ENCODE measurements at places on chromosomes 7 and 10.

DNA sequence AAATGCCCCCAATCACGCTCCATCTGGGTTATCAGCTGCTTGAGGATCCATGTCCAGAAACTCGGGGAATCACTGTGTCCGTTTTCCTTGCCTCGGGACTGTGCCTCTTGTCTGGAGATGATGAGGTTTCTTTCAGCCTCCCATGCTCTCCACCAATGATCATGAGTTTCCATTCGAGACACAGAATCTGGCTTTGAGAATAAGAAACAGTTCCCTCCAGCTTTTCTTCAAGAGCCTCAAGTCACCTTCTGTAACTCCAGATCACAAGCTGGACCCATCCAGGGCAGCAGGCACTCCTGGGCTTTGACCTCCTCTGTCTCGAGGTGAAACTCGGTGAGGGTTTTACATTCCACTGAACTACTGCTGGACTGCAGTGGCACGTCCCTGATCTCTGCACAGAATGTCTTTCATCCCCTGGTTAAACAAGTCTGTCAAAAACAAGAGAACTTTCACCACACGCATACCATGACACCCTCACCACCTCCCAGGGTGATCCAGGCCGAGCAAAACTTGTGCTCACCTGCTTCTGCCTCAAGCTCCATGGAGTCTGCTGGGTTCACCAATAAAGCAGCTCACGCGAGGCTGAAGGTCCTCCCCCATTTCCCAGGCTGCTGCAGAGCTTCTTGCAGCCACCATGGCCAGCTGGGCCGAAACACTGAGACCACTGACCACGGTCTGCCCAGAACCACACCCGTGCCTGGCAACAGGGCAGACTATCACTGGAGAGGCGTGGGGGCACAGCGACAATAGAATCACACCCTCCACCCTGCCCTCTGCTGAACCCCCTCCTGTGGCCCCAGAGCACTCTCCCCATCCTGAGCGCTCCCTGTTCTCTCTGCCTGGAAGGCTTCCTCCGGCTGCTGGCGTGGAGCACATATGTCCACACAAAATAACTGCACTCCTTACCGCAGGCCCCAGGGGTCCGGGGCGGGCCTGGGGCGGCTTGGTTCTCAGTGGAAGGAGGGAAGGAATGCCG lies 25.1 kb downstream of the MAT1A start:
- no peak for DNase-seq
- no peaks in the 10 kb centered on the region for H3K36me3 ChIP-seq
- peaks cover 22% of the 10 kb centered on the region for H3K27me3 ChIP-seq
- no peak overlapping the region for H3K27ac ChIP-seq

GRCh38 chr10:56561336-56561735 lies 200.3 kb upstream of the ZWINT start:
- no peak overlapping the region for H3K27ac ChIP-seq
- H3K27me3 ChIP-seq: no peaks in the 10 kb centered on the region
- no peak for DNase-seq
- H3K4me1 ChIP-seq: no peaks in the 10 kb centered on the region
- H3K4me3 ChIP-seq: no peak overlapping the region

DNA sequence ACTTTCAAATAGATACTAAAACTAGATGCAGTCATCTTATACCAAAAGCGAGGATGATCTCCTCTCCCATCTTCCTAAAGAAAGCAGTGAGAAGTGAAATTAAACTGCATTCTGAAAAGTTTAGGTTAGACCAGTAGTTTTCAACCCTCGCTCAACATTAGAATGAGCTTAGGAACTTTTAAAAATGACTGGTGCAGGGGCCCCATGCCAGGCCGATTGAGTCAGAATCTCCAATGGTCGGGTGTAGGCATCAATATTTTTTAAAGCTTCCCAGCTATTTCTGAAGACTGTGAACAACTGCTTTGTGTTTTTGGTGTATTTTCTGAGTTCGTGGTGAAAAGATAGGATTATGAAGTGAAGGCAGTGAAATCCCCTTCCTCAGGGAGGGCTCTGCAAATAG lies 146.0 kb downstream of the VTI1A start:
- H3K4me3 ChIP-seq: no peak overlapping the region
- H3K27ac ChIP-seq: no peak overlapping the region
- no peaks in the 10 kb centered on the region for H3K36me3 ChIP-seq
- no peaks in the 10 kb centered on the region for H3K27me3 ChIP-seq

- no peak for DNase-seq
- peaks cover 5% of the 10 kb centered on the region for H3K27me3 ChIP-seq
- peaks cover 58% of the 10 kb centered on the region for H3K4me1 ChIP-seq
- H3K27ac ChIP-seq: no peak overlapping the region
- H3K36me3 ChIP-seq: peaks cover 8% of the 10 kb centered on the region
- H3K4me3 ChIP-seq: no peak overlapping the region
Measured at GRCh38 chr10:129032372-129033313, 434.4 kb upstream of the MGMT start.

GRCh38 chr10:108757946-108758345 lies 1165.4 kb downstream of the XPNPEP1 start:
- no peaks in the 10 kb centered on the region for H3K36me3 ChIP-seq
- H3K4me3 ChIP-seq: no peak overlapping the region
- no peaks in the 10 kb centered on the region for H3K4me1 ChIP-seq
- H3K27me3 ChIP-seq: no peaks in the 10 kb centered on the region
- DNase-seq: no peak

DNA sequence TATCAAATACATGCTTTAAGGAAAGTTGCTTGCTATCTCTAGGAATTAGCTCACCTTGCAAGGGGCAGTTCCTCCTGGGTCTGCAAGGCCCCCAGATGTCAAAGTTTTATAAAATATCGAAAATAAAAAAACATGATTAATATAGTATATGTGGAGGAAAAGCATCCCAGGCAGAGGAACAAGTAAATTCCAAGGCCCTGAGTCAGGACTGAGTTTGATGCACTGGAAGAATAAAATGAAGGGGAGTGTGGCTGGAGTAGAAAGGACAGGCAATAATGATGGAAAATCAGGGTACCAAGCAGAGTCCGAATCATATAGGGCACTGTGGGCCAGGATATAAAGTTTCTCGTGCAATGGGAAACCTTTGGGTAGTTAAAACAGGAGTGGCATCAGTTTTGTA lies 112.4 kb upstream of the EEPD1 start:
- H3K36me3 ChIP-seq: no peaks in the 10 kb centered on the region
- H3K4me3 ChIP-seq: no peak overlapping the region
- H3K27ac ChIP-seq: no peak overlapping the region
- peaks cover 11% of the 10 kb centered on the region for H3K27me3 ChIP-seq
- DNase-seq: no peak

GRCh38 chr10:11576092-11576809 lies 35.2 kb downstream of the USP6NL start:
- no peaks in the 10 kb centered on the region for H3K27me3 ChIP-seq
- no peak overlapping the region for H3K27ac ChIP-seq
- no peak for DNase-seq
- no peak overlapping the region for H3K4me3 ChIP-seq
- H3K4me1 ChIP-seq: peaks cover 7% of the 10 kb centered on the region

GRCh38 chr7:94417306-94417705 lies 22.6 kb downstream of the COL1A2 start:
- no peak overlapping the region for H3K27ac ChIP-seq
- DNase-seq: no peak
- no peaks in the 10 kb centered on the region for H3K36me3 ChIP-seq
- no peak overlapping the region for H3K4me3 ChIP-seq

DNA sequence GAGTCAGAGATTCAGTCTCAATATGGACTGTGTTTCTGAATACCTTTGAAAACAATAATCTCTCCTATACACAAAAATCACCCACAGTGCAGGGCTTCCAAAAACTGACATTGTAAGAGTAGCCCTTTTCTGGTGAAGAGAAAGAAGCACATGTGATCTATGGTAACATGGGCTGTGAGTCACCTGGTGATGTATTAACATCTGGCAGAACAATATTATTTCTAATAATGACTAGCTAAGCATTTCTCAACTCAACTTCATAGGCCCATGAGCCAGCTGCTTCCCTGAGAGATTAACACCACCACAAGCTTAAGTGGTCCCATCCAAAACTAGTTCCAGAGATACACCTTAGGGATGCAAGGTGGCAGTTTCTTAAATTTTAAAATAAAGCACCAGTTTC lies 331.0 kb upstream of the NRP1 start:
- H3K4me3 ChIP-seq: no peak overlapping the region
- peaks cover 5% of the 10 kb centered on the region for H3K27me3 ChIP-seq
- no peak for DNase-seq
- no peak overlapping the region for H3K27ac ChIP-seq
- H3K36me3 ChIP-seq: no peaks in the 10 kb centered on the region
- H3K4me1 ChIP-seq: no peaks in the 10 kb centered on the region

- peaks cover 8% of the 10 kb centered on the region for H3K27me3 ChIP-seq
- H3K36me3 ChIP-seq: no peaks in the 10 kb centered on the region
- DNase-seq: no peak
- peaks cover 20% of the 10 kb centered on the region for H3K4me1 ChIP-seq
Measured at GRCh38 chr10:95245425-95246055, 45.3 kb downstream of the PDLIM1 start.

DNA sequence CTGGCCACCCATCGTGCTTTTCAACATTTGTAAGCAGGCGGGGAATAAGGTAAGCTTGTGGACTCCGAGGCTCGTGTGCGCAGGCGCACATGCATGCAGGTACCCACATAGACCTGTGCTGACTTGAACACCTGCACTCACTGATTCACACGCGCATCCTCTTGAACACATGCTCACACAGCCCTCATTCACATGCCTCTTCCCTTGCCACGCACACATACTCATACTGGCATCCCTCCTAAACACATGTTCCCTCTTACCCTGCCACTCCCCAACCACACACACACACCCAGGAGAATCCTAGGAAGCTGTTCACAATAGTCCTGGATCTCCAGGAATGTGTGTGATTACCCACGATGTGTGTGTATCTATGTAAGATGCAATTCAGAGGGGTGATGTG lies 44.1 kb upstream of the LBX1 start:
- no peaks in the 10 kb centered on the region for H3K36me3 ChIP-seq
- no peak for DNase-seq
- H3K27me3 ChIP-seq: peaks cover 36% of the 10 kb centered on the region
- H3K27ac ChIP-seq: no peak overlapping the region
- H3K4me1 ChIP-seq: peaks cover 2% of the 10 kb centered on the region

DNA sequence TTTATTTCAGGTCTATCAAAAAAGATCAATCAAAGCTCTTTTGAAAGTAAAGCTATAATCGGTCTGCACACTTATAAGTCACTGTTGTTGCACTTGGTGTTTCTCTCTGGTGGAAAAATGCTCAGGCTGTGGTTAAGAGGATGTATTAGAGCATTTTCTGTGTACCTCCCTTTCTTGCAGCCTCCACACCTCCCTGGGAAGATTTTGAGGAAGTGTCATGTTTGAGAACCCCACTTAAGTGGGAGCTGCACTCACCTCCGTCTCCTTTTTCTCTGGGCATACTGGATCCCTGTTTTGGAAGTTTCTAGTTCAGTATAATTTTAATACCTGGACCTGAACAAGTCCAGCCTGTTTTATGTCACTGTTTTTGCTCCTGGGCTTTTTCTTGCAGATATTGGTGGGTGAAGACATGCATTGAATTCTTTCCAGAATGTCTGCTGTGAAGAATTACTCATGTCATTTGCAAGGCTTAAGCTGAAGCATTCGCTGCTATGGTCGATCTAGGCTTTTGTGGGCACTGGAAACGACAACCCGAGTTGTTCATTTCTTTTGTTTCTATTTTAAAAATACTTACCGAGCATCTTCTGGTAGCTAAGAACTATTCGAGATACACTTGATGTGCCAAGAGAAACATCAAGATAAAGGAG lies 36.6 kb downstream of the TCF7L2 start:
- H3K27me3 ChIP-seq: peaks cover 93% of the 10 kb centered on the region
- H3K4me3 ChIP-seq: no peak overlapping the region
- no peak for DNase-seq
- H3K4me1 ChIP-seq: peaks cover 3% of the 10 kb centered on the region

GRCh38 chr7:3267966-3268690 lies 32.9 kb upstream of the SDK1 start:
- H3K4me3 ChIP-seq: no peak overlapping the region
- H3K36me3 ChIP-seq: no peaks in the 10 kb centered on the region
- no peaks in the 10 kb centered on the region for H3K4me1 ChIP-seq
- H3K27ac ChIP-seq: no peak overlapping the region

- H3K4me3 ChIP-seq: no peak overlapping the region
- H3K27me3 ChIP-seq: no peaks in the 10 kb centered on the region
- H3K36me3 ChIP-seq: no peaks in the 10 kb centered on the region
- no peaks in the 10 kb centered on the region for H3K4me1 ChIP-seq
- H3K27ac ChIP-seq: no peak overlapping the region
Measured at GRCh38 chr7:110541962-110542361, 549.0 kb upstream of the LRRN3 start.

- no peak overlapping the region for H3K4me3 ChIP-seq
- H3K27me3 ChIP-seq: no peaks in the 10 kb centered on the region
- no peaks in the 10 kb centered on the region for H3K4me1 ChIP-seq
- no peak overlapping the region for H3K27ac ChIP-seq
Measured at GRCh38 chr7:47815867-47816266, 132.4 kb downstream of the PKD1L1 start.

GRCh38 chr7:11701829-11702560 lies 130.0 kb downstream of the THSD7A start:
- no peaks in the 10 kb centered on the region for H3K36me3 ChIP-seq
- no peak overlapping the region for H3K27ac ChIP-seq
- H3K4me1 ChIP-seq: no peaks in the 10 kb centered on the region
- DNase-seq: no peak
- no peak overlapping the region for H3K4me3 ChIP-seq
- H3K27me3 ChIP-seq: no peaks in the 10 kb centered on the region

Data from activated naive CD4-positive, alpha-beta T cell treated with anti-CD3 and anti-CD28 coated beads, Interleukin-2, amount 10 ng/mL, durations not matched to agents 7 days and 5 days (primary cell).